Activated T-cell treated with anti-CD3 and anti-CD28 coated beads, Interleukin-2, amount 50 U/mL, for 24 hours (primary cell): ENCODE measurements at places on chromosomes 16 and 17.

DNA sequence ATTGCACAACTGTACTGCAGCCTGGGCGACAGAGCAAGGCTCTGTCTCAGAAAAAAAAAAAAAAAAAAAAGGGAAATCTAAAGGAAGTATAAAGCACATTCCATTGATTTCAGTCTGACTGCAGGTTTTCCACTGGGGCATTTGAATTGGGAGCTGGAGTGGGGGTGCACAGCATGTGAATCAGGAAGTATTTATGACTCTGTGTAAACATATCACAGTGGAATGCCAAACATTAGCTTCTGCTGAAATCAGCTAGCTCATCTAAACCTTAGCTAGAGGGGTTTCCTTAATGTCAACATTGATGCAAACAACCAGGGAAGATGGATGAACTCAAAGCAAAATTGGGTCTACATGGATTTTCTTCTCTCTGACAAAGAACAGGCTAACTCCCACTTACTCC lies 641.0 kb upstream of the EEF2KMT start:
- H3K27ac ChIP-seq = no peak overlapping the region
- H3K27me3 ChIP-seq = no peaks in the 10 kb centered on the region
- no peak for DNase-seq
- H3K4me3 ChIP-seq = no peak overlapping the region
- no peaks in the 10 kb centered on the region for H3K36me3 ChIP-seq

GRCh38 chr16:10646581-10647263 lies 48.0 kb downstream of the TEKT5 start:
- no peaks in the 10 kb centered on the region for H3K4me1 ChIP-seq
- no peaks in the 10 kb centered on the region for H3K36me3 ChIP-seq
- no peak overlapping the region for H3K27ac ChIP-seq
- no peak for DNase-seq
- no peak overlapping the region for H3K4me3 ChIP-seq
- peaks cover 6% of the 10 kb centered on the region for H3K27me3 ChIP-seq

GRCh38 chr16:48102083-48103008 lies 53.4 kb downstream of the ABCC12 start:
- peaks cover 38% of the 10 kb centered on the region for H3K27me3 ChIP-seq
- H3K36me3 ChIP-seq = no peaks in the 10 kb centered on the region
- peaks cover 14% of the 10 kb centered on the region for H3K4me1 ChIP-seq
- H3K4me3 ChIP-seq = no peak overlapping the region
- H3K27ac ChIP-seq = no peak overlapping the region
- no peak for DNase-seq

GRCh38 chr17:35265566-35266141 lies 22.8 kb downstream of the SLFN5 start:
- H3K36me3 ChIP-seq = peaks cover 72% of the 10 kb centered on the region
- peak overlapping the region; percentile 87 for H3K27ac ChIP-seq
- H3K27me3 ChIP-seq = no peaks in the 10 kb centered on the region
- peaks cover 70% of the 10 kb centered on the region for H3K4me1 ChIP-seq

DNA sequence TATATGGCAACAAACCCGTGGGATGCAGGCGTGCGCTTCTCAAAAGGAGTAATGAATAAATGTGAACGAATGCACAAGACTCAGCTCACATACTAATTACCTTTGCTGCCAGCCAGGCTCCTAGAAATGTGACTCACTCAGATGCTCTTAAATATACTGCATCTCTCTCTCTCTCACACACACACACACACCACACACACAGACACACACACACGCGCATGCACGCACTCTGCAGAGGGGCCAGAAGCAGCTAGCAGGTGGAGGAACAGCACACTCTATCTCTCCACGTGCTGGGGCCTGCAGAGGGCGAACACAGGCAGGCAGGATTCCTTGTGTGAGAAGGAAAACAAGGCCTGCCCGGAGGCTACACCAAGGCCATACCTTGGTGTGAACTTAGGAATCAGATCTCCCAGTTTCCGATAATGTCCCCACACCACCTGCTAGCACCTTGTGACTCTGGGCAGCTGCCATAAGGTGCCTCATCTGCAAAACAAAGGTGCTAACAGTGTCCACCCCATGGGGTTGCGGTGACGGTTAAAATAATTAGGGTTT lies 5.3 kb downstream of the GPRC5B start:
- H3K4me3 ChIP-seq = no peak overlapping the region
- H3K27me3 ChIP-seq = peaks cover 34% of the 10 kb centered on the region
- H3K4me1 ChIP-seq = peaks cover 10% of the 10 kb centered on the region
- no peaks in the 10 kb centered on the region for H3K36me3 ChIP-seq
- no peak for DNase-seq
- H3K27ac ChIP-seq = no peak overlapping the region

DNA sequence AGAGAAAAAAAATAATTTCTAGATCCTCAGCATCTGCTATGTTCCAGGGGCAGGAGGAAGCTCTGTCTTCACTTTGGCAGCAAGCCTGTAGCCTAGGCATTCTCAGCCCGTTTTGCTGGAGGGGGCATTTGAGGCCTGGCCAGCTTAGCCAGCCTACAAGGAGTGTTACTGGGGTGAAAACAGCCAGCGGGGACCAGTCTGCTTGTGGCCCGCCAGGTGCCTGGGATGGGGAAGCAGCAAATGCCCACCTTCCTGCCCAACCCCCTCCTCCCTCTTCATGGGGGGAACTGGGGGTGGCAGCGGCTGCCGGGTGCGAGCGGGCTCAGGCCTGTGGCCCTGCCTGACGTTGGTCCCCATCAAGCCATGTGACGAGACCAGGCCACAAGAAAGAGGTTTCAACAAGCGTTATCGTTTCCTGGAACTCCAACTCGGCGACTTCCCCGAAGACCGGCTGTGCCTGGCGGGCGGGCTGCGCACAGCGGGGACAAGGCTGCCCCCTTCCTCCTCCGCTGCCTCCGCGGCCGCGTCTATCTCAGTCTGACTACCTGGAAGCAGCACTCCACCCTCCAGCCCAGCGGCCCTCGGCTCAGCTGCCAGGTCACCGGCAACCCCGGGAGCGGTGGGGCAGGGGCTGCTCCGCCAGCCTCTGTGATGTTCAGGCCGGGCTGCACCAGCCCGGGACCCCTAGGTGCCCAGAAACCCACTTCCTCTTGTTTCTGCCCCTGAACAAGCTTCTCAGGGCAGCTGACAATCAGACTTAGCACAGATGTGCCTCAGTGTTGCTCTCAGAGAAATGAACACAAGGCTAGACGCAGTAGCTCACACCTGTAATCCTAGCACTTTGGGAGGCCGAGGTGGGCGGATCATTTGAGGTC lies 22.9 kb downstream of the SOCS1 start:
- peak overlapping the region; percentile 99 for H3K27ac ChIP-seq
- no peaks in the 10 kb centered on the region for H3K27me3 ChIP-seq
- H3K4me3 ChIP-seq = peak overlapping the region; percentile 69
- peak; percentile 93 for DNase-seq
- no peaks in the 10 kb centered on the region for H3K36me3 ChIP-seq
- H3K4me1 ChIP-seq = peaks cover 87% of the 10 kb centered on the region

DNA sequence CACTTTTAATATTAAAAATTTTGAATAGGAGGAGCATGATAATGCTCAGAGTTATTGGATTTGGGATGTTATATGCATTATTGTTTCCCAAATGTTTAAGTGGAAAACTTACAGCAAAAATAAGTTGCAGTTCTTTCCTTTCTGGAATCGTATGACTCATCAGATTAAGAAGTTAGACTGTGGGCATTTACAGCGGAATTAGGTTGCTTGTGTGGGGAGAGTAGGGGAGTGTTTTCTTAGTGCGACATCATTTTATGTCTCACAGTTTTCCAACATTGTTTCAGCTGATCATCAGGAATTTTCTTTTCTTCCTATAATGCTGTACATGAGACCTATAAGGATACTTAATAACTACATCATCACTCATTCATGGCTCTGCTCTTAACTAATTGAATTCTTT lies 1631.8 kb downstream of the CDH8 start:
- no peaks in the 10 kb centered on the region for H3K4me1 ChIP-seq
- no peak overlapping the region for H3K27ac ChIP-seq
- H3K4me3 ChIP-seq = no peak overlapping the region

DNA sequence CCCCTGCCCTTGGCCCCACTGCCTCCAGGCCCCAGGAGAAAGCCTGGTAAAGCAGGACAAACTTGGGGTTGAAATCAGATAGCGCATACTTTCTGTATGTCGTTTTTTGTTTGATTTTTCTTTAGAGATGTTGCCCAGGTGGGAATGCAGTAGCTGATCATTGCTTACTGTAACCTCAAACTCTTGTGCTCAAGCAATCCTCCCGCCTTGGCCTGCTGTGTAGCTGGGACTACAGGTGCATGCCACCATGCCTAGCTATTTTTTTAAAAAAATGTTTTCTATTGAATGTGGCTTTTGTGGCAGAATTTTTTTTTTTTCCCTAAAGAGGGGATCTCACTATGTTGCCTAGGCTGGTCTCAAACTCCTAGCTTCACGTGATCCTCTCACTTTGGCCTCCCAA lies 11.1 kb upstream of the CCL5 start:
- H3K36me3 ChIP-seq = no peaks in the 10 kb centered on the region
- no peaks in the 10 kb centered on the region for H3K27me3 ChIP-seq
- no peak for DNase-seq
- peaks cover 68% of the 10 kb centered on the region for H3K4me1 ChIP-seq
- no peak overlapping the region for H3K4me3 ChIP-seq
- peak overlapping the region; percentile 31 for H3K27ac ChIP-seq
